SK-N-SH (cell line): ENCODE measurements at places on chromosomes 5 and 9. TPM values are rescaled to one million over a fixed set of nuclear protein-coding genes. Genes with fewer than 3 reads are reported as not detected.

DNA sequence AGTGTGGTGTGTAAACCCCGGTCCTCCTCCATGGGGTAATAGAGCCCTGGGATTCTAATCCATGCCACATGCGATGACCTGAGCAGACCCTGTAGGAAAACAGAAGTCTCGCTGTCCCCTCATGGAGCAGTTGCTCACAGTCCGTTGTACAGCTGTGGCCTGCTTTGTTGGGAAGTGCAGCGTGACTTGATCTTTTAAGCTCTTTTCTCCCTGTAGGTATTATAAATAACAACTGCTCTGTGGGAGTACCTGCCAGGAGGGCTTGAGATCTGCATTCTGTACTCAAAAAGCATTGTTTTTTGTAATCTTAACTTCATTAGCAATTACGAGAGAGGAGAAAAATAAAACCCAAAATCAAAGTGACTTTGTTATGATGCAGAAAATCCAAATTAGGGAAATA lies 17.3 kb downstream of the MEGF10 start:
- no peak for DNase-seq

- no peak for DNase-seq
These were observed 211.6 kb downstream of the SPOCK1 start for GRCh38 chr5:137287569-137287968.

GRCh38 chr9:133257465-133257956 lies 17.5 kb downstream of the ABO start:
- no peak for DNase-seq

The RIMOC1 gene
- polyA plus RNA-seq: 6.5 and 9.5 TPM in 2 replicates

- DNase-seq: no peak
These were observed 7.3 kb downstream of the CDC26 start for GRCh38 chr9:113267911-113268566.

DNA sequence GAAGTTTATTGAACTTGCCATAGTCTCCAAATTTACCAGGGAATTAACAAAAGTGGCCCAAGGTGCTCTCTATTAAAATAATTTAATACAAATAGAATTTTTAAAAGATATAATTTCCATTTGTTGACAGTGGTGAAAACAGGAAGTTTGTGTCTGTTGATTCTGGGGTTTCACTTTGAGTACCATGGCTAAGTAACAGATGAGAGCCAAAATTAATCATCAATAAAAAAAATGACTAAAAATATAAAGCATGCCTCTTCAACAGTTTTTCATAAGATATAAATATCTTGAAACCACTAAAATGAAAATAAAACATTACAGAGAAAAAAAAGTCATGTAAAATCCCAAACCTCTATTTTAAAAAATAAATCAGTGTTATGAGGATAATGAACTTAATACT lies 49.8 kb downstream of the SGCD start:
- no peak for DNase-seq

DNA sequence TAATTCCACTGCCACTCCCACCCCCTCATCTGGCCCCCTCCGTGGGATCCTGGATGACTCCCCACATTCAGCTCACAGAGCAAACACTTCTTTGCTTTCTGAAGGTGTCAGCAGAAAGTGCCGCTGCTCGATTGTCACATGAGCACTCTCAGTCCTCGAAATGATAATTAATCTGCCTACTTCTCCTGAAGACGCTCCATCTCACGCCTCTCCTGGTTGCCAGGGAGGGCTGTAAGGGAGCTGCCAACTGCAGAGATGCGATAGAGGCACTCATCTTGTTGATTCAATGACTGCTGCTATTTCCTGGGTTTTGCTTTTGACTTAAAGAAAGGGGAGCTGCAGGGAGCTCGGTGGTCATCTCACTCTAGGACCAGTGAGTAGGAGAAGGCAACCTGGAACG lies 206.5 kb downstream of the DAB2IP start:
- DNase-seq: no peak

DNA sequence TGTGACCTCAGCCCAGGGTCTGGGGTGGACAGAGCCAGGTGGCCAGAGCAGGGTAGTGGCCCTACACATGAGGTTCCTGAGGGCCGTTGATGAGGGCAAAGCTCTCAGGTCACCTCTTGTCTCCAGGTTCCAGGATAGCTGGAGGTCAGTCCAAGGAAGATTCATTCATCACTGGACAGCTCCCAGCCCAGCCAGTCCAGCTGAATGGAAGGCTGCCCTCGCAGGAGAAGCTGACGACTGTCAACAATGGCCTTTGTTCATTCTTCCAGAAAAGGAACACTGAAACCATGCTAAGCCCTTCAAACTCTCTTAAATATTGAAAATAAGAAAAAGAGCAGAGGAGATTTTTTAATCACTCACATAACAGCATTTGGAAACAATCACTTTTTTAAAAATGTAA lies 169.7 kb upstream of the TBCA start:
- DNase-seq: no peak

- no peak for DNase-seq
These were observed 48.9 kb downstream of the RASEF start for GRCh38 chr9:83013867-83014605.
